ENCODE measurements at places on chromosomes 5 and 9.

- DNase-seq: no peak
Measured at GRCh38 chr5:36535859-36536615, 70.4 kb upstream of the SLC1A3 start.

- no peak for DNase-seq
Measured at GRCh38 chr9:97791542-97791941, 61.5 kb upstream of the FOXE1 start.

DNA sequence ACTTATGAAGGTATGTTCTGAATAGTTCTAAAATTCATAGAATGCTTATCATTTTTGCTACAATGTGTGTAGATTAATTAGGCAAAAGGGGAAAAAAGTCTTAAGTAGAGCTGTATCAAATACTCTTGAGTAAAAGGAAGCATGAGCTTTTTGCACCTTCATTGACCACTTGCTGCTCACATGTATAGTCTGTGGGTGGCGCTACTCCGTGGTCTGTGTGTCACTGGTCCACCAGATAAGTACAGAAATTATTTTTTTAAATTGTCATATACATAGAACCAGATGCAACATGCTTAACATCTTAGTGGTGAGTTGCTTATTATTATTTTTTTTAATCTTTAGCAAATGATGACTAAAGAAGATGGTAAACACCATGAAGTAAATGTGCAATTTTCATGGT is 130.2 kb downstream of the MAN2A1 start:
- no peak for DNase-seq

DNA sequence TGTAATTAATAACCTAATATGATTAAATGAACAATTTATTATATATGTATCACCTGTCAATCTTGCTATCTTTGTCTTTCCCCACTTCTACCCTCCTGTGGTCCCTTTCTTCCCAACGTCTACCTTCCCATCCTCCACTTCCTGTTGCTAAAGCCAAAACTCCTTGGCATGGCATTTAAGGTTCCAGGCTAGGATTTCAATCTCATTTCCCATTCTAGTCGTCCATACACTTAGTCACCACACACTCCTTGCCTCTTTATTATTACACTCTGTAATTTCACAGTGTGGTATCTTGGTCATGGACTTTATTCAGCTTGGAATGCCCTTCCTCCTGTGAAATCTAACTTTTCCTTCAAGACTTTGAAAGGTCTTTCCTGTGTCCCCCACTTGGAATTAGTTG is 115.3 kb downstream of the SEMA6A start:
- DNase-seq: no peak

GRCh38 chr5:176820937-176821336 is 10.6 kb downstream of the UNC5A start:
- DNase-seq: no peak

DNA sequence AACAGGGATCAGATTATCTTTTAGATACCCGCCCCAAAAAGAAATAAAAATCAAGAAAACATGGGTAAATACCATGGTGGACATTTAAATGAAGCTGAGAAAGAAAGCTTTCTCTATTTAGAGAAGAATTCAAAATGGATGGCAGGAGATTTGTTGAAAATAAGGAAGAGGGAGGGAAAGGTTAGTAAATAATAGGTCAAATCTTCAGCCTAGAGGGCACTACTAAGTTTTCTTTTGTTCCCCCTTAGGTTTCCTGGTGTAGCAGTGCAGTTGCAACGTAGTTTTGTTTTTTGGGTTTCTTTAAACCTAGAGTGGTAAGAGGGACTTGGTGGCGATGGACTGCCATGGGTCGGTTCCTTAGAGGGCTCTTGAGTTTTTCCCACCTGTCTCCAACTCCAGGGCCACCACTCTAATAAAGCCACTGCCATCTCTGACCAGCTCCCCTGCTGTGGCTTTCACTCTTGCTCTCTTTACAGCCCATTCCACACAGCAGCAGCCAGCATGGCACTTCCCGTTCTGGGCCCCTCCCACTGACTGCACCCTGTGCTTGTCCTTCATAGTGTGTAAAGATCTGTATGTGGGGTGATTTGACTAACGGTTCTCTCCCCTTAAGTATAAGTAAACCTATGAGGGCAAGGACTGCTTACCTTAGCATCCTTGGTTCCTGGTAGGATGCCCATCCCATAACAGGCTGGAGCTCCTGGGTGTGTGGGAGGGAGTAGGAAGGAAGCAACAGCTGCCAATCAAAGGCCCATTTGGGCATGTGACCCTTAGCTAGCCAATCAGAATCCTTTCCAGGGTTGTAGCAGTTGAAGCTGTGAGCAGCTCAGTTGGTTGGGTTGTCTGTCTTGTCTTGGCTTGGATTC is 118.3 kb downstream of the SLC1A3 start:
- no peak for DNase-seq

- DNase-seq: no peak
Measured at GRCh38 chr5:1173485-1174070, 27.8 kb upstream of the SLC6A19 start.

DNA sequence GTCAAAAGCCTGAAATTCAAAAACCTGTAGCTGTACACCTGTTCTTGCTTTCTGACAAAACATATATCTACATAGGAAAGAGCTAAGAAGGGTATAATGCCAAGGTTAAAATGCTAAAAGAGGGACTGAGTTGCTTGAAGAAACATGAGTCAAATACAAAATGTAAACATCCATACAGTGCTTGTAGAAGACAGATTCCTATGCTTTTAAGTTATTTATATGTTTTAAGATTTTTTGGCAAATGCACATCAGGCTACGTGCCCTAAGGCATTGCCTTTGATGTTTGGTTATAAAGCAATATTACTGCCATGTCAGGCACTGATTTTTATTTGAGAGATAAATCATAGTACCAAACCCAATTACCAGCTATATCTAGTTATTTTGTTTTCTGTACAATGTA is 269.0 kb downstream of the EDIL3 start:
- no peak for DNase-seq

DNA sequence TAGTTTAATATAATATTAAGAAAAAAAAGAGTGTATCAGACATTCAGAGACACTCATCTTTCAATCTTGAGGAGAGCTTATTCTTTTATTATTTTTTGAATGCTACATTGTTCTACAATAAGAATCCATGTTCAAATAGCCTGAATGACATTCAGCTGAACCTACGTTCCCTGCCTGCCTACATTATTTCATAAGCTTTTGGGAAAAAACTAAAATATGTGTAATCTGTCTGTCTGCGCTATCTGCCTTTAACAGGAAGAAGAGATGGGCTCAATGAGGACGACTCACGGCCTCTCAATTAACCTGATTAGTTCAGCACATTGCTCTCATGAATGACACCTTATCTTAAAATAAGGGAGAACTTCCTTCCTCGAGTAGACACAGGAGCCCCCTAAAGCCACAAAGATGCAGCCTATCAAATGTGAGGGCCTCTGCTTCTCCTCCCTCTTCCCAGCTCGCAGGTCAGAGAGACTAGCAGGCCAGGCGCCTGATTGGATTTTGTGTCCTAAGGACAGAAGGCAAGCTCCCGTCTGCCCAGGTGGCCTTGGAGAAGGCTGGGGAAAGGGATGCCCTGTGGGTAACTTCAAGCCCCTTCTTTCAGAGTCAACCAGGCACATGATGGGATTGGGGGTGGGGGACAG is 37.8 kb downstream of the EBF1 start:
- no peak for DNase-seq

GRCh38 chr9:76697554-76697953 is 66.7 kb upstream of the PCA3 start:
- DNase-seq: no peak

DNA sequence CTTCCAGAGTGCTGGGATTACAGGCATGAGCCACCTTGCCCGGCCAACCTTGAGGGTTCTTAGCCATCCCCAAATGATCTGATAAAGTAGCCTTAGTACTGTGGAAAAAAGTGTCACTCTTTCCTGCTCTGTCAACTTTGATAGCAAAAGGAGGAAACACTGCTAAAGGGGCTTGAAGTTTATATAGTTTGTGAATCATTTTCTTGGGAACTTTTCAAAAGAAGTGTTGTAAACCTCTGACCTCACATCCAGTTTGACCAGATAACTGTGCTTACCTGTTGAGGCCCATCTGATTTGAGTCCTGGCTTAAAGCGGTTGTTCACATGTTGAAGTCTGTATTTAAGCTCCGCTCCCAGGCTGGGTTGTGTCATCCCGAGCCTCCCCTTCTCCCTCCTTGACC is 303.3 kb downstream of the DOCK8 start:
- DNase-seq: no peak

DNA sequence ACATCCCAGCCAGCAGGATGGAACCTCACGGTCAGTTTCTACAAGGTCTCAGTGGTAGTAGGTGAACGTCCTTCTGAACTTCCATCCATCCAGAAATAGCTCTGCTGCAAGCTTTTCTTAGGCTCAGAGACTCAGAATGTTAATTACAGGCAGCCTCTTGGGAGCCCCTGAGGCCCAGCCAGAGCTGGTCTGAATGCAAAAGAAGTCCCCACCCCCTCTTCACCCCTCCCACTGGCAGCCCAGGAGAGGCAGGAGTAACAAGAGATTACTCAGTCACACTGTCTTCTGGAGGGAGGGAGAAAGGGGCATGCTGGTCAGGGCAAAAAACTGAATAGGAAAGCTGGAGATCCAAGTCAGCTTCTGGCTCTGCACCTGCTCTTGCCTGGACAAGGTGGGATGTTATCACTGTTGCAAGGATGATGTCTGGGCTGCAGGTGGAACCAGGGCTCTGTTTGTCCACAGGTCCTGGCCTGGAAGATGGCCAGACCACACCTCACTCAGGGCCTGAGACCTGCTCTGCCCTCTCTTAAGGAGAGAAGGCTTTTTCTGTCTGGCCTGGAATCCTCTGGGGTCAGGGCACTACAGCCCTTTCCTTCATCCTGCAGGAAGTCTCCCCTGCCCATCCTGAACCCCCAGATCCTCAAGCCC is 9.1 kb downstream of the ENHO start:
- DNase-seq: peak; percentile 36

- peak; percentile 7 for DNase-seq
Measured at GRCh38 chr9:1722404-1722803, 292.7 kb upstream of the SMARCA2 start.

DNA sequence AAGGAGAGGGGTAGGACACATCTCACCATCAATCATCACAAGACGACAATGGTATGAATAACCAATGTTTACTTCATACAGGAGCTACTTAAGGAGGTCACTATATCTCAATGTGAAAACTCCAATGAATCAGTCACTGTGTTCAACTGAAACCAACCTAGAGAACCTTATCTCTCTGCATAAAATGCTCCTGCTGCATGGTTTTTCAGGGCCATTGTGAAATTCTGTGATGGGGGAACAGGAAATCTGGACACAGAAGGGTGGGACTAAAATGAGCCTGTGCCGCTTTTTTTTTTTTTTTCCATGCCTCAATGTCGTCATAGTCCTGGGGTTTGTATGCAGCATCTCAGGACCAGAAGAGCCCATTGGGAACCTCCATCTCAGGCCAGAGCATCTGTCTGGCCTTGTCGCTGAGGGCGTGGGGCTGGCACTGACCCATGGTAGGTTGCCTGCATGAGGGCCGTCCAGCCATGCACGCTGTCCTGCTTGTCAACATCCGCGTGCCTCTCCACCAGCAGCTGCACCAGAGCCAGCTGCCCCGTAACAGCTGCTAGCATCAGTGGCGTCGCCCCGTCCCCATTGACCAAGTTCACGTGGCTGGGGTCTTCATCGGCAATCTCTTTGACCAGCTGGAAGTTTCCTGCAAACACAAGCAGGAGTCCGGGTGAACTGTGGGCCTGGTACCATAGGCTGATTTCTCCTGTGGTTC is 12.7 kb downstream of the ANKS6 start:
- DNase-seq: no peak

GRCh38 chr9:120431268-120431667 is 148.7 kb downstream of the CDK5RAP2 start:
- no peak for DNase-seq

- DNase-seq: no peak
Measured at GRCh38 chr5:63655043-63655442, 307.2 kb downstream of the HTR1A start.

DNA sequence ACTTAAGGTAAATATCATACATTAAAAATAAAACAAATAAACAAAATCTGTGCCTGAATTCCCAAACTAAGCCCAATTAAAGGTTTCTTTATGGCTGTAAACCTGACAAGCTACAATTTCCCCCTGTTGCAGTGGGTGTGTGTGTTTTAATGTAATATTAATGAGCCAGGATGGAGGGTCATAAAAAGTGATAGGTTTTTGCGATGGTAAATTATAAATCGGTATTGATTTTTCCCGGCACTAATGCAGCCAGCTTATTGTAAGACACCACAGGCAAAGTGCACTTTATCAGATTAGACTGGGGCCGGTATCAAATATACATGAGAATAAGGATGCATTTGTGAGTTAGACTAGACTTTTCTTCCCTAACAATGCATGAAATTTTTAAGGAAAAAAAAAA is 120.4 kb downstream of the EBF1 start:
- DNase-seq: no peak

DNA sequence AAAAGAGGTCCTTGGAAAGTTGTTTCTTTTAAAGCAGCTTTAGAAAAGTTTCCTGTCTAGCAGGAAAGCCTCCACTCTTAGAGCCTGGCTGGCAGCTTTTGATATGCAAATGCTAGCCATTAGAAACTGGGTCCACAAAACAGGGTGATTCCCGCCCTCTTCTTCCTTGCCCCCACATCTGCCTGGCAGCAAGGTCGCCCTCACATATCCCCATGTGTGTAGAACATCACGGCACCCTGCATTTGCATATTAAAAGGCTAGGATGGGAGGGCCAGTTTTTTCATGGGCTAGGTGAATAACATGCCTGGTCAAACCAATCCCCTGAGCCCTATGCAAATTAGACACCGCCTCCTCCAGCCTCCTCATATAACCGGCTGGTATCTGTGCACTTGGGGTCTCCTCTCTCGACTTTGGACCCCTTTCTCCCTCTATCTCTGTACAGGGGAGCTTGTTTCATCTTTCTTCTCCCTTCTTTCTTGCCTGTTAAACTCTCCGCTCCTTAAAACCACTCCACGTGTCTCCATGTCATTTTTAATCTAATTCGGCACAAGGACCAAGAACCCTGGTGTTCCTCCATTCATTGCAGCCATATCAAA is 426.8 kb upstream of the CTNND2 start:
- DNase-seq: no peak

DNA sequence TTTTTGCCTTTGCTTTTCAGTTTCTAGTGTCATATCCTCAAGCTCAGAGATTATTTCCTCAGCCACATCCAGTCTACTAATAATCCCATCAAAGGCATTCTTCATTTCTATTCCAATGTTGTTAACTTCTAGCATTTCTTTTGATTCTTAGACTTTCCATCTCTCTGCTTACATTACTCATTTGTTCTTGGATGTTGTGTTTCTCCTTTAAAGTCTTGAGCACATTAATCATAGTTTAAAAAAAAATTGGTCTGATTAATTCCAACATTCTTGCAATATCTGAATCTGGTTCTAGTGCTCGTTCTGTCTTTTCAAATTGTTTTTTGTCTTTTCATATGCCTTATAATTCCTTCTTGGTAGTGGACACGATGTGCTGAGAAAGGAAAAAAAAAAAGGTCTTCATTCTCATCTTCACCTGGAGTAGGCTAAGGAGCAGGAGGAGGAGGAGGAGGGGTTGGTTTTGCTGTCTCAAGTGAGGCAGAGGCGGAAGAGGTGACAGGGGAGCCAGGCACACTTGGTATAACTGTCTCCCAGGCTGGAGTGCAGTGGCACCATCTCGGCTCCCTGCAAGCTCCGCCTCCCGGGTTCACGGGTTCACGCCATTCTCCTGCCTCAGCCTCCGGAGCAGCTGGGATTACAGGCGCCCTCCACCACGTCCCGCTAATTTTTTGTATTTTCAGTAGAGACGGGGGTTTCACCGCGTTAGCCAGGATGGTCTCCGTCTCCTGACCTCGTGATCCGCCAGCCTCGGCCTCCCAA is 16.3 kb downstream of the PRXL2C start:
- peak; percentile 22 for DNase-seq

- DNase-seq: peak; percentile 50
Measured at GRCh38 chr5:147223948-147224791, 10.7 kb upstream of the STK32A start.

- no peak for DNase-seq
Measured at GRCh38 chr9:88041447-88041846, 67.1 kb upstream of the CDK20 start.
